Kidney (tissue), 22 donors: ENCODE measurements at places on chromosomes 11 and 22. TPM values are rescaled to one million over a fixed set of nuclear protein-coding genes. Genes with fewer than 3 reads are reported as not detected.

DNA sequence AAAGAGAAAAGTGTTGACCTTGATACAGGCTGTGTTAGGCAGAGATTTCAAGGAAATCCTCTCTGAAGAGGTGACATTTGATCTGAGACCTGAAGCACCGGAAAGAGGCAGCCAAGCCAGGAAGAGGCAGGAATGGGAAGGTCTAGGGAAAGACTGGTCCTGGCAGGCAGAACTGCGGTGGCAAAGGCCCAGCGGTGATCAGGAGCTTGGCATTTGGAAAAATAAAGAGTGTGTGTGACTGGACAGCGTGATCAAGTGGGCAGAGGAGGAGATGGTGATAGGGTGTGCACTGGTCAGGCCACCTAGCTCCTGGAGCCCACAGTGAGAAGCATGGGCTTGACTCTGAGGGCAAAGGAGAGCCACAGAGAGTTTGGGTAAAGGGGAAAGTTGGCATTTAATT, 27.2 kb upstream of the GAB4 start:
- H3K4me1 ChIP-seq, result no peaks in the 10 kb centered on the region
- no peak overlapping the region for H3K4me3 ChIP-seq
- DNase-seq, result no peak
- peaks cover 3% of the 10 kb centered on the region for H3K27me3 ChIP-seq
- H3K27ac ChIP-seq, result no peak overlapping the region

DNA sequence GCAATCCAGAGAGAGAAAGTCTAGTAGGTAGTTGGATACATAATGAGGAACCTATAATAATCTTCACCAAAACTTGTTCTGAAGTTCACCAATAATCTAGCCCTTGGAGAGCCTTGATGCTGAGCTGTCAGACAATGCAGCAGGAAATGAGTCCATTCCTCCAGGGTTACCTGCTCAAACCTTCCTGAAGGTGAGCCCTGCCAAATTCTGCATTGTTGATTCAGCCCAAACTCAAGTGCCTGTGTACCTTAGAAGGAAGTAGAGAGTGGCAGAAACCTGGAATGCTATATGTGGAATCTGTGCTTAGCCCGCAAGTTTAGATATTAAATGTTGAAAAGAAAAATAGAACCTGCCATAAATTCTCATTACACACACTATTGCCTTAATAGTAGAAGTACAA, 77.4 kb upstream of the SPON1 start:
- H3K4me1 ChIP-seq, result no peaks in the 10 kb centered on the region
- H3K27me3 ChIP-seq, result no peaks in the 10 kb centered on the region
- DNase-seq, result no peak
- no peak overlapping the region for H3K4me3 ChIP-seq
- H3K27ac ChIP-seq, result no peak overlapping the region

CRYBB2 gene
- not detected for total RNA-seq

CHRNA10 gene
- 1.2 TPM for total RNA-seq

TMEM86A gene
- 7.4 TPM for total RNA-seq
